ENCODE measurements at places on chromosomes 16 and 17. TPM values are rescaled to one million over a fixed set of nuclear protein-coding genes. Genes with fewer than 3 reads are reported as not detected.

The PPP1R1B gene
- not detected for total RNA-seq

The CSH2 gene
- not detected for total RNA-seq

The SPNS1 gene
- total RNA-seq, result 54.4 TPM

The HNF1B gene
- total RNA-seq, result 25.3 TPM

The GNGT2 gene
- total RNA-seq, result 0.75 TPM

The TNFSF13 gene
- total RNA-seq, result 0.87 TPM

The DUS1L gene
- total RNA-seq, result 129 TPM

The SMIM5 gene
- 0.80 TPM for total RNA-seq

The TTLL6 gene
- total RNA-seq, result 0.95 TPM

The PRSS27 gene
- total RNA-seq, result 1.1 TPM

The NEK8 gene
- 4.7 TPM for total RNA-seq

The TBC1D3C gene
- 0.07 TPM for total RNA-seq

Measured in A549 treated with GW870086 at 1 μM for 4 hours (cell line).